Amygdala (tissue), 56 donors: ENCODE measurements at places on chromosomes 11 and 22.

- DNase-seq: peak; percentile 30
Observed at GRCh38 chr11:59556115-59556916, 45.0 kb downstream of the OR4D9 start.

GRCh38 chr11:131955904-131956303 lies 585.5 kb downstream of the NTM start:
- no peak for DNase-seq

- no peak for DNase-seq
Observed at GRCh38 chr22:35558719-35559118, 18.1 kb downstream of the RASD2 start.

- no peak for DNase-seq
Observed at GRCh38 chr22:43887391-43887790, 4.4 kb downstream of the PNPLA5 start.

- DNase-seq: no peak
Observed at GRCh38 chr11:56910046-56910773, 78.5 kb upstream of the OR5AK2 start.

DNA sequence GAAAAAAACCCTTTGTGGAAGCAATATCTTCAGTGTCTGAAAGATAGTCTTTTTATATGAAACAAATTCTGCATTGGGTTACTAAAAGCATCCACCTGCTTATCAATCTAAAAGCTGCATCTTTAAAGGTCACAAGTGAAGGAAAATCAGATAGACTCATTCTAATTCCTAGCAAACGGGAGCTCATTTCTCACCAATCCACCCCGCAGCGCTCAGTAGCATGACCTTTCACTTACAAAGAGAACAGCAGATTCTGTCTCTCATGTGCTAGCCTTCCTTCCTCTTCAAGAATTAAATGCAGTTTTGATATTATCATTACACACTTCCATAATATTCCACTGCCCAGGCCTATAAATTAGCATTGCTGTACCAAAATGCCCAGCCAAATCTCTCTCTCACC lies 212.9 kb downstream of the CADM1 start:
- DNase-seq: no peak

DNA sequence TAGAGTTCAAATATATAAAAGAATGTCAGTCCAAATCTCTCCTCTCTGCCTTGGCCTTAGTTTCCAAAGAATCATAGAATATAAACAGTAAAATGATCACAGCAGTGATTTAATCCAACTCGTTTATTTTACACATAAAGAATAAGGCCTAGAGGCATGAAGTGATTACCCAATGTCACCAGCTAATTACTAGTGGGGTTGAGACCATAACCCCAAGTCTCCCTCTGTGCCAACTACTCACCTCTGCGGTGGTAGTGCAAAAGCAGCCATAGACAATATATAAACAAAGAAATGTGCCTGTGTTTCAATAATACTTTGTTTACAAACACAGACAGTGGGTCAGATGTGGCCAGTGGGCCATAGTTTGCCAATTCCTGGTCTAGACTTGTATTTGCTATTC lies 96.6 kb upstream of the FAT3 start:
- DNase-seq: no peak

GRCh38 chr11:12717851-12718291 lies 43.6 kb downstream of the TEAD1 start:
- DNase-seq: no peak

DNA sequence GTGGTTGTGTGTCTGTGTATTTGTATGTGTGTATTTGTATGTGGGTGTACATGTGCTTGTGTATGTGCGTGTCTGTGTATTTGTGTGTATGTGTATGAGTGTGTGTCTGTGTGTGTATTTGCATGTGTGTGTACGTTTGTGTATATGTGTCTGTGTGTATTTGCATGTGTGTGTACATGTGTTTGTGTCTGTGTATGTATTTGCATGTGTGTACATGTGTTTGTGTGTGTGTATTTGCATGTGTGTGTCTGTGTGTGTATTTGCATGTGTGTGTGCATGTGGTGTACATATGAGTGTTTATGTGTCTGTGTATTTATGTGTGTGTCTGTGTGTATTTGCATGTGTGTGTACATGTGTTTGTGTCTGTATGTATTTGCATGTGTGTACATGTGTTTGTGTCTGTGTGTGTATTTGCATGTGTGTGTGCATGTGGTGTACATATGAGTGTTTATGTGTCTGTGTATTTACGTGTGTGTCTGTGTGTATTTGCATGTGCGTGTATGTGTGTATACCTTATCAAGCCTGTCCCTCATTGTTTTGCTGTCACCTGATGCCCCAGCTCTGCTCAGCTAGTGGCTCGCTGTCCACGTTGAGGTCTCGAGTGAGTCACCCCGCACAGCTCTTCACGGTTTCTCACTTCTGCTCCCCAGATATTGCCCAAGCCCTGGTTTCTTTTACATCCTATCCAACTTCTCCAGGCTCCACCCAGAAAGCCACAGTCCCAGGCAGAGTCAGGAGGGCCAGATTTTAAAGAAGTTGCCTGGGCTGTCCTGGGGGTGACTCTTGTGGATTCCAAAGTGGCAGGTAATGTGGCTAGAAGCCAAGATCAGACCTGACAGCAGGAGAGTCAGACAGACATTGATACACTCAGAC lies 15.2 kb downstream of the MB start:
- DNase-seq: no peak

- no peak for DNase-seq
Observed at GRCh38 chr11:30859669-30860068, 273.5 kb upstream of the MPPED2 start.

- no peak for DNase-seq
Observed at GRCh38 chr11:6390718-6391469, 620 bp downstream of the SMPD1 start.

DNA sequence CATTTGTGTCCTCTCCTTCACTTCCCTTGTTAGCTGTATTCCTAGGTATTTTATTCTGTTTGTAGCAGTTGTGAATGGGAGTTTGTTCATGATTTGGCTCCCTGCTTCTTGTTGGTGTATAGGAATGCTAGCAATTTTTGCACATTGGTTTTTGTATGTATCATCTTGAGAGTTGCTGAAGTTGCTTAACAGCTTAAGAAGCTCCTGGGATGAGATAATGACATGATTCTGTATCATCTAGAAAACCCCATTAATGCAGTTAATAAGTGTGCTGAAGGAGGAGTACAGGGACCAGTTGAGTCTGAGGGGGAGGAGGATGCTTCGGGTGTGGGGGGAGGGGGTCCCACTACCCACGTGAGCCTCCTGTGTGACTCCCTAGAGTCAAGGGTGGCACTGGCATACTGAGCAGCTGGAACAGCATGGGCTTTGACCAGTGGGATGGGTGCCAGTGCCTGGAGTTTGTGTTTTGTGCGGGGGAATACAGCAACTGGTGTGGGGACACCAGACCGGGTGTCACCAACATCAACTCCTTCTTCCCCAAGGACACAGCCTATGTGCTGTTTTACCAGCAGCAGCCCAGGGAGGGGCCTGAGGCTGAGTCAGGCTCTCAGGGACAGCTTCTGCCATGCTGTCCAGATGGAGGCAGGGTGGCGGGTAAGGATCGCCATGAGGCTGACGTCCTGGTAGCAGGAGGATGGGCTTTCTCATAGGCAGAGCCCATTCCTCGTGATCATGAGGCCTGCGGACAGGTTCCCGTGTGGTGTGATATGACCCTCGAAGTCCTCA lies 24.1 kb downstream of the USP35 start:
- no peak for DNase-seq

GRCh38 chr11:12066799-12067508 lies 43.4 kb upstream of the MICAL2 start:
- no peak for DNase-seq
